ENCODE measurements at places on chromosomes 4 and X.

DNA sequence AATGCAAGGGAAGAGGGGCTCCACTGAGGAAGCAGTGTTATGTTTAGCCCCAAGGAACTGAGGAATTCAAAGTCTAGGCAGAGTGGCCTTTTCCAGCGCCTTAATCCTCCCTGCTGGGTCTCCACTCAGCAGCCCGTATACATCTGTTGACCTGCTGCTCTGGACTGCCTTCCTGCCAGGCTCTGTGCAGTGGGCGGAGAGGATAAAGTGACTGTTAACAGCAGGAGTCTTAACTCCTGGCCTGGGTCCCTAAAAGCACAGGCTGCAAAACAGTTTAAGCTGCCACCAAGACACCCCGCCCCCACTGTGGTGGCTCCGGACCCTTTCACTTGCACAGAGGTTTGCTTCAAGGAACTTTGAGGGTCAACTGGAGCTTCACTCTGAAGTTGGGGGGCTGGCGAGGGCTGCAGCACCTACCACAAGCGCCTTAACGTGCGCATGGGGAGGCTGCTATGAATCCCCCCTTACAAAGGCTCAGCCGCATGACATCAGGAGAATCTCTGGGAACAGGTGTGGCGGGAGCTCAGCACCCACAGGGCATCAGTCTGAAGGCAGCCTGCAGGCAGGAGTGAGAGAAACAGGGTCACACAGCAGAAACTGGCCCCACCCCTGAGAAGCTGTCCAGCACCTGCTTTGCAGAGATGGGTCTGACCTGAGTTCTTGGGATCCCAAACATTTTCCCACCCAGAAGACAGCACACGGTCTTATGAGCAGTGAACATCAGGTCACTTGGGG lies 358.2 kb upstream of the GATB start:
- no peak for DNase-seq

- DNase-seq: no peak
These were observed 476.3 kb upstream of the ADGRL3 start for GRCh38 chr4:60723796-60724195.

DNA sequence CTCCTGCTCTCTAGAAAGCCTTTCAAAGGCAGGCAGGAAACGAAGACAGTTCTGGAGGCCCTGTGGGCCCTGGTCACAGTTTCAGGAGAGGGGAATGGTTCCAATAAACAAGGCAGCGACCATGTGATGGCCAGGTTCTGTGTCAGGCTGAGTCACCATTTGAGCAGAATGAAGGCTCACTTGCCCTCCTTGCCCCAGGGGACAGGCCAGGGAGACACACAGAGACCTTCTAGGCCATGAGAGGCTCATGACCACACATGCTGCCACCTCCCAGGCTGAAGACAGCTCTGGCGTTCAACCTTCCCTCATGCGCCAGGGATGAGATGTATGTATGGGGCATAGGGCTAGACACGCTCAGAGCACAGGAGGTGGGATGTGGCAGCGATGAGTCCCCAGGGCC lies 22.9 kb upstream of the TRIM2 start:
- no peak for DNase-seq

DNA sequence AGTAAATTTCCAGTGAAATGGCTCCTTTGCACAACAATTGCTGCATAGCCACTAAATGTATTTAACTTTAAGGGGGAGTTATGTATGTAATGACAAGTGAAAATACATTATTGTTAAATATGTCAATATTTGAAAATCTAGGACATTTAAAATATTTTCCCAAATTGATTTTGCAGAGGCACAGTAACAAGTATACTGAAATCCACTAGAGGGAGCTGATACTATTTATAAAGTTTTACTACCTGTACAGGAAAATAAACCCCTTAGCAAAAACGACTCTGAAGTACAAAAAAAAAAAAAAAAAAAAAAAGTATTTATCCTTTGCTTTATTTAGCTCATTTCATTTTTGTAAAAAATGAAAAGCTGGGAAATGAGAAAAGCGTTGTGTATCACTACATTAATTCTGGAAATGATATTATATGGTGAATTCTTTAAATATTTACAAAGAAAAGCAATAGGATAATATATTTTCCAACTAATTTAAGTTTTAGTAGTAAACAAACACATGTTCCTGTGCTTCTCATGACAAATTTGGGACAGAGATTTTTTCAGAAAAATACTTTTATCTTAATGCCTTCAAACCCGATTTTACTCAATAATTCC lies 727.7 kb downstream of the DMD start:
- DNase-seq: peak; percentile 1
